NCI-H1092 (cell line): ENCODE measurements at places on chromosomes 16 and 17.
A peak's percentile ranks its signal among the peaks of the same experiment; 100 is the strongest.

DNA sequence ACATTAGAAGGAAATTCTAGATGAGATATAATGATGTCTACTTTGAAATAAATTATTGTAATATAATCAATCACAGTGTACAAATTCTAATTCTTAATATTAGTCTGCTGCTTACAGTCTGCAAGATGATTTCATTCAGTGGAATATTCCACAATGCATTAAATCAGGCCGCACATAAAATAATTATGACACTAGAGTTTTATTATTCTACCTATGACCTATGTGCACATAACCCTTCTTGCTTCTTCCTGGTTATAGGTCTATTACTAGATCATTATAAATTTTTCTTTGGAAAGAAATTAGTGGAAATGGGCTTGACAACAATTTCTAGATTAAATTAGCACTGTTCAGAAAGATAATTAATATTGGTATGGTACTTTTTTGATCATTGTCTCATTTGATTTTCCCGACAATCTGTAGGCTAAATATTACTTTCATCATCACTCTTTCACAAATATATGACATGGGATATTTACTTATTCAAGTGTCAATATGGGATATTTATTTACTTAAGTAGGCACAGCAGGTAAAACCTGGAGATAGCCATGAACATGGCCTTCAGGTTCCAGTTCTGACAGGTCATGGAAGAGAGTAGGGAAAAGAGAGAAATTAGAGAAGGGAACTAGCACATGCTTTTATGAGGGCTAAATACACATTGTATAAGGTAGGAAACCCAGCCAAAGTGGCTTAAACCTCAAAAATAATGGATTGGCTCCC is 476.4 kb downstream of the TOX3 start:
- DNase-seq, result no peak

DNA sequence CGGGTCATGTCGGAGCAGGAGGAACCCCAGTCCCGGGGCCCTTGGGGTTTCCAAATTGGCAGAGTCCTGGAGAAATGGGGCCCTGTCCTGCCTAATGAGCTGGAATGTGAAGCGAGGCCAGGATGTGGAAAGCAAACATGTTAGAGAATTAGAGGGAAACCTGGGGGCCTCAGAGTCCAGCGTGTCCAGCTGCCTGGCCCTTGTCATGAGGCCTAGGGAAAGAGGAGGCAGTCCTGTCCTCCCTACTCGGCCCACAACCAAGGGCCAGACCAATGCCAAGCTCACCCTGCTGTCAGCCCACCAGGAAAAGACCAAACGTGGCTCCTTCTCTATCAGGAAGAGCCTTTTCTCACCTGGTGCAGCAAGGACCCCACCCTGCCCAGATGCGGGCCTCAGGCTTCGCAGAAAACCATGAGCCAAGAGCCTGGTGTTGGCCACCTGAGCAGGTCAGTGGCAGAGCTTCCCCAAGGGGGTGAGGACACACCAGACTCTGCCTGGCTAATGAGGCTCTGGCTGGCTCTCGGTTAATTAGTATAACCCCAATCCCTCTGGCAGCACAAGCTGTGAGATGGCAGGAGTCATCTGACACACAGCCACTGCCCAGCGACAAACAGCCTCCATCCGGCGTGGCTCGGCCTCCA is 10.1 kb downstream of the TEKT5 start:
- DNase-seq, result no peak

DNA sequence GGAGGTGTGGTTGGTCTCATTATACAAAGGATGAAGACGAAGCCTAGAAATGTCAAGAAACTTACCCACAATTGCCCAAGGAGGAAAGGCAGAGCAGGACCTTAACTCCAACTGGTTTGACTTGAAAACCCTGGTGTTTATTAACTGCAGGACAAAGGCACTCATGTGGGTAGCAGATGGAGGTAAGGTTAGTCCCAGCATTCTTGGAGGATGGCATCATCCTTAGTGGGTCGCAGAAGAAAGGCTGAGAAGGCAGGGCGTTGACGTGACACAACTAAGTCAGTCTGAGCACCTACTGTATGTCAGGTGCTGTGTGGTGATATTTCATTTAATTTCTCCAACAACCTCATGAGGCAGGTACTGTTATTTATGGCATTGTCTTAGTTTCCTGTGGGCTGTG is 101.3 kb downstream of the HAPSTR1 start:
- DNase-seq, result no peak

DNA sequence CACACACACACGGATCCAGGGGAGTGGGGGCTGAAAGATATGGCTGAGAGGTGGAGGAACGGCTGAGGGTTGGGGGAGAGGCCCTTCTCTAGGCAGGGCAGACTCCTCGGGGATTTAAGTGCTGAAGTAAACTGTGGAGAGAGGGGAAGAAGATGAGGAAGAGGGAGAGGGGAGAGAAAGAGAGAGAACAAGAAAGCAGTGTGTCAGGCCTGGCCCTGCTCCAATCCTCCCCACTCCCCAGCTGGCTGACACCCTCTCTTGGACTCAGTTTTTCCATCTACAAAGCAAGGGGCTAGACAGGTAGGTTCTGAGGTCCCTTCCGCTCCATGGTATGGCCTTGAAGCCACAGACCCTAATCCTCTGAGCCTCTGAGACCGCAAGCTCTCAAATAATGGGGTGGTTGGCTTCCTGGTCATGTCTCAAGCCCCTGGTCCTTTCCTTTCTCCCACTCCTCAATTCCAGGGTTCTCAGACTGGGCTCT is 2.0 kb downstream of the VAMP2 start:
- DNase-seq, result no peak

GRCh38 chr16:79468631-79469030 is 131.9 kb downstream of the MAF start:
- DNase-seq, result no peak

- DNase-seq, result no peak
These were observed 19.9 kb downstream of the PLEKHG4 start for GRCh38 chr16:67299269-67299668.

- DNase-seq, result no peak
These were observed 24.1 kb downstream of the ANKFN1 start for GRCh38 chr17:56177361-56177760.

DNA sequence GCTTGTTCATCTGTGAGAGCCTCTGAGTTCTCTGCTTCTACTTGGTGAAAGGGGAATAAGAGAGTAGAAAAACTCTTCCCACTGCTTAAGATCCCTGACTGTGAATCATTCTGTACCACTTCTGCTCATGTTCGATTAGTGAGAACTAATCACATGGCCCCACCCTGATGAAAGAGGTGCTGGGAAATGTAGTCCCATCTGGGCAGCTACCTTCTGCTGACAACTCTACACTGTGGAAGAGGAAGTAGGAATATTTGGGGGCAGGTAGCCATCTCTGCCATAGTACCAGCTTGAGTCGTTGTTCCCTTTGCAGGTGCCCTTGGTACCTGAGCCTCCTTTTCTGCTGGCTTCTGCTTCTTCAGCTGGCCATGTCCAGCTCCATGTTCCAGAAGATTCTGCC is 29.9 kb downstream of the NKD1 start:
- DNase-seq, result no peak

DNA sequence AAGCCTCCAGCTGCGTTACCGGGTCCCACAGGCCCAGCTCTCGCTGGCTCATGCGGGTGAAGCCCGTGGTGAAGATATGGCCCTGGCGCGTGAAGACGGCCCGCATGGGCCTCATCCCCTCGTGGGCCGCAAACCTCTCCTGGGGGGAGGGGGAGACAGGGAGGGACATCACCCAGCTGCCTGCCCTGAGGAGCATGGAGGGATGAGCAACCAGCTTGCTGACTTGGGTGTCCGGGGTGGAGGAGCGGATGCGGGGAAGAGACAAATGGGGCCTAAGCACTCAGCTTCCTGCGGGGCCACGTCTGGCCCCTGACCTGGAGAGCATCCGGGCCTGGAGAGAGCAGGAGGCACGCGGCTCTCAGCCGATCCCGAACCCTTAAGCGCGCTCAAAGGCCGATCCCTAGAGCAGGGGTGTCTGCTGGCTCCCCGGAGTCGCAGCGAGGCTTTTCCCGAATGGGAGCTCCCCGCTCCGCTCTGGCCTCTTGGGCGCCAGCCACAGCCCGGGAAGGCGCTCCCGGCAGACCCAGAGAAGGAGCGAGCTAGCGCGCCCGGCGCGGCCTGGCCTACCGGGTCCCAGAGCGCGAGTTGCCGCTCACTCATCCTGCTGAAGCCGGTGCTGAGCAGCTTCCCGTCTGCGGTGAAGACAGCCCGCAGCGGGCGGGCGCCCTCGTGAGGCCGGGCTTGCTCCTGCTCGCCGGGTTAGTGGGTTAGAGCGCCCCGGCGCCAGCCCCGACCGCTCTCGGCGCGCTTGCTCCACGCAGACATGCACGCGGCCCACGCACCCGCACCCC is 5.0 kb downstream of the CORO6 start:
- peak; percentile 32 for DNase-seq

DNA sequence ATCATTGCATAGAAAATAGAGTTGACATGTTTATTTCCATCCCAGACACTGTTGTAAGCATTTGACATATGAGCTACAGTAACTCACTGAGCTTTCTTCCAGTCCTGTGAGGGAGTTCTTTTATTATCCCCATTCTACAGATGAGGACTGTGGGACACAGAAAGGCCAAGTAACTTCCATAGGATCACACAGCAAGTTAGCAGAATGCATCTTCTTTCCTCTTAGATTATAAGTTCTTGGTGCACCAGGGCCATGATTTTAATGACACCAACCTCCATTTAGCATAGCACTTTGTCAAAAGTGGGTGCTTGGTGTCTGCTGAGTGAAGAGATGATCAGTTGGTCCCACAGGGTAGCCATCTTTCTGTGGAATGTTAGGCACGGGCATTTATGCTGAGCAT is 12.7 kb downstream of the JPT2 start:
- DNase-seq, result no peak

GRCh38 chr17:43906951-43907424 is 348 bp downstream of the MPP2 start:
- no peak for DNase-seq

- no peak for DNase-seq
These were observed 55.6 kb downstream of the XPO6 start for GRCh38 chr16:28156056-28156680.

DNA sequence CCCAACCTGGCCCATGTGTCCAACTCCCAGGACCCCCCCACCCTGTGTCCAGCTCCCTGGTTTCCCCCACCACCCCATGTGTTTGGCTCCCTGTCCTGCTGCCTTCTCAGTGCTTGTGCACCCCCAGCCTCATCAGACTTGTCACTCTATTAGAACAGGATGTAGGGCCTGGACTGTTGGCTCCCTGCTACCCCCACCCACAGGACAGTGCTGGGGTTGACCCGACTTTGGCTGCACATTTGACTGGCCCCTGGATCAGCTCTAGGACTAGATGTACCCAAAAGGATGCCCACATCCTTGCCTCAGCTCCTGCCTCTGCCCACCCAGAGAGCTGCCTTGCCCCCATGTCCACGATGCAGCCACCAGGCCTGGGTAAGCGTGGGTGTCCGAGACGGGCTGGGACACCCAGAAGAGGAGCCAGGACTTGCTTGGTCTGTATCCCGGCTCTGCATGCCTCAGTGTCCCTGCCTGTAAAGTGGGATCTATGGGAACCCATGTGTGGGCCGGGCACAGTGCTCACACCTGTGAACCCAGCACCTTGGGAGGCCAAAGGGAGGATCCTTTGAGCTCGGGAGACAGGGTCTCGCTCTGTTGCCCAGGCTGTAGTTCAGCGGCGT is 1.5 kb upstream of the CCDC57 start:
- no peak for DNase-seq

DNA sequence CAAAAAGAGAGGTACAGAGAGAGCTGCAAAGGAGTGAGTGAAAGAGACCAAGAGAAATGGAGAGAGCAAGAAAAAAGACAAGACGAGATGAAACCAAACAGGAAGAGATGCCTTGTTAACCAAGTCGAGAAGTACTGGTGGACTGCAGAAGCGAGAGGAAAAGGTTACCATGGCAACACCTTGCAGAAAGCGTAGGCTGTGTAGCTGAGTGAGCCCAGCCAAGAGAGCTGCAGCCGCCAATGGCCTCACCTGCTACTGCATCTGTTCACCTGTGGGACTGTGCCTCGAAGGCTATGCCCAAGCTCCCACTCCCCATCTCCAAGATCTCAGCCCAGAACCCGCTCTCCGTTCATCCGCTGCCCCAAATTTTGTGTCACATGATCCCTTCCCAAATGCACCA is 161.3 kb downstream of the SLC39A11 start:
- DNase-seq, result no peak

DNA sequence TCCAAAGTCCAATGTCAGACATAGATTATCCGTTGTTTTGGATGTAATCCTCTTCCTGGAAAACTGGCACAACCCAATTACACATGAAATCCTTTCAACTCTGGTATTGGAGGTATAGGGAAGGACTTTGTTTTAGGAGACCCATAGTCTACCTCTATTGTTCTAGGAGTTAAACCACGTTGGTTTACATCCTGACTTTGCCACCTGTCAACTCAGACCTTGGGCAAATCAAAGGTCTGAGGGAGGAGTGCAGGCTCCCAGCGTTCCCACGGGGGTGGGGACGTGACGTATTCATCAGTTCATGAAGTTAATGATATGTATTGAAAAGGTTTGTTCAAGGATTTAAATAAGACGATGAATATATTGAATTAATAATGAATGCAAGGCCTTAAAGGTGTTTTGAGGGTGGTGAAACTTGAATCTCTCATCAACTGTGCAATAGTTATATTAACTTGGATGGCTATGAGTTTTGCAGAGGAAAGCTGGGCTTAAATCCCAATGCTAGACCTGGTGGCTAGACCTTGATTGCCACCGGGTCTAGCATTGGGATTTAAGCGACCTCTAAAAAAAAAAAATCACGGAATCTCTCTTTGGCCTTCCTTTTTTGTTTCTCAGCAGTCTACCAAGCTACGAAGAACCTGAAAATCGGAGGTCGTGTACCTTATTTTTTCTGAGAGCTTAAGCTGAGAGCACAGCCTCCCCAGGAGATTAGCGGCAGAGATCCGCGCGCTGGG is 744 bp upstream of the NF1 start:
- DNase-seq, result no peak

DNA sequence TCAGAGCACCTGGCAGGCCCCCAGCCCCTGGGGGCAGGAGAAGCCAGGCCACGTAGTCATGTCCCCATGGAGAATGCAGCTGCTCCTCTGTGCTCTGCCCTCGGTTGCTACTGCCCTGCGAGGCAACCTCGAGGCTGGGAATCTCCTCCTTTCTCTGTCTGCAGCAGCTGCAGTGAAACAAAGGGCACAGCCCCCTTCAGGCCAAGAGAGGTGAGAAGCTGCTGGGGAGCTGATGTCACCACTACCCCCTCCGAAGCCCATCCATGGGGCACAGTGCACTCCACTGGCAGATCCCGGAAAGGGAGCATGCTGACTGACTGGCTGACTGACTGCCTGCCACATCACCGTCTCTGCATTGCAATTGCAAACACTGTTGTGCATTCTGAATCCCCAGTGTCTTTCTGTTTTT is 103.7 kb downstream of the GRIN2A start:
- no peak for DNase-seq

- no peak for DNase-seq
These were observed 74.7 kb upstream of the NKD1 start for GRCh38 chr16:50473356-50473945.
